H1 (cell line): ENCODE measurements at places on chromosomes 4 and X.
A peak's percentile ranks its signal among the peaks of the same experiment; 100 is the strongest.

DNA sequence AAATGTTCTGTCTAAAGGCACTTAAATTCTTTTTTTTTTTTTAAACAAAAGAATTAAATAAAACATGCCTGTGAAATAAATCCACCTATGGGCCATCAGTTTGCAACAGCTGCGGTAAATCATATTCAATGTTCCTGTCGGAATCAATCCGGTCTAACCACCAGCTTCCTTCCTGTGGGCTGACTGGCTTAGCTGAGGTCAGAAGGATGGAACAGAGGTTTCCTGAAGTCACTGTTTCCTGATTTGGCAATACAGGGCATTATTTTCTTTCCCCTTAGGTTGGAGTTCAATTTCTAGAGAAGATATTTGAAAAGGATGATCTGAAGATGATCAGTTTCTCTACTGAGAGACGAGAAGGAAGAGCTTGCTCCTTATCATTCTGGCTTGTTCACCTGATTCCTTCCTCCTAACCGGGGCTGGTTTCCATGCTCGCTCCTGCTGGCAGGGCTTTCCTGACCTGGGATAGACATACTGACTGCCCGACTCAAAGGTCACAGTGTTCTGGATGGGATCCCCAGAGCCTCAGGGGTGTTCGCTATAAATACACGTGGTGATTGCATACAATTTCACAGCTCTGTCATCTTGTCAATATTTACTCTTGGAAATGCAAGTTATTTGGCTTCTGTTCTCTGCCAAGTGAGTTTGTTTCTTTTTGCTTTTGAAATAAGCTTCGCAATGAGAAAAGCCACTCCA lies 21.7 kb downstream of the PDLIM3 start:
- H3K36me3 ChIP-seq, result no peaks in the 10 kb centered on the region
- no peak for DNase-seq
- H3K27me3 ChIP-seq, result no peaks in the 10 kb centered on the region
- no peak overlapping the region for H3K27ac ChIP-seq

GRCh38 chr4:7854697-7855370 lies 84.8 kb downstream of the AFAP1 start:
- H3K4me3 ChIP-seq, result no peak overlapping the region
- H3K27me3 ChIP-seq, result no peaks in the 10 kb centered on the region
- H3K4me1 ChIP-seq, result no peaks in the 10 kb centered on the region
- DNase-seq, result no peak
- H3K27ac ChIP-seq, result no peak overlapping the region

GRCh38 chr4:34293459-34293858 lies 1950.9 kb downstream of the ARAP2 start:
- no peaks in the 10 kb centered on the region for H3K27me3 ChIP-seq
- H3K27ac ChIP-seq, result no peak overlapping the region
- no peaks in the 10 kb centered on the region for H3K36me3 ChIP-seq
- H3K4me1 ChIP-seq, result no peaks in the 10 kb centered on the region
- DNase-seq, result no peak

DNA sequence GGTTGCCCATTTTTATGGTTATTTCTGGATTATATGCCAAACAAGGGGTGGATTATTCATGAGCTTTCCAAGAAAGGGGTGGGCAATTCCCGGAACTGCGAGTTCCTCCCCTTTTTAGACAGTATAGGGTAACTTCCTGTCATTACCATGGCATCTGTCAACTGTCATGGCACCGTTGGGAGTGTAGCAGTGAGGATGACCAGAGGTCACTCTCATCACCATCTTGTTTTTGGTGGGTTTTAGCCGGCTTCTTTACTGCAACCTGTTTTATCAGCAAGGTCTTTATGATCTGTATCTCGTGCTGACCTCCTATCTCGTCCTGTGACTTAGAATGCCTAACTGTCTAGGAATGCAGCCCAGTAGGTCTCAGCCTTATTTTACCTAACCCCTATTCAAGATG lies 57.6 kb downstream of the SH3KBP1 start:
- no peaks in the 10 kb centered on the region for H3K4me1 ChIP-seq
- no peak for DNase-seq
- H3K36me3 ChIP-seq, result no peaks in the 10 kb centered on the region
- H3K4me3 ChIP-seq, result no peak overlapping the region
- no peaks in the 10 kb centered on the region for H3K27me3 ChIP-seq

DNA sequence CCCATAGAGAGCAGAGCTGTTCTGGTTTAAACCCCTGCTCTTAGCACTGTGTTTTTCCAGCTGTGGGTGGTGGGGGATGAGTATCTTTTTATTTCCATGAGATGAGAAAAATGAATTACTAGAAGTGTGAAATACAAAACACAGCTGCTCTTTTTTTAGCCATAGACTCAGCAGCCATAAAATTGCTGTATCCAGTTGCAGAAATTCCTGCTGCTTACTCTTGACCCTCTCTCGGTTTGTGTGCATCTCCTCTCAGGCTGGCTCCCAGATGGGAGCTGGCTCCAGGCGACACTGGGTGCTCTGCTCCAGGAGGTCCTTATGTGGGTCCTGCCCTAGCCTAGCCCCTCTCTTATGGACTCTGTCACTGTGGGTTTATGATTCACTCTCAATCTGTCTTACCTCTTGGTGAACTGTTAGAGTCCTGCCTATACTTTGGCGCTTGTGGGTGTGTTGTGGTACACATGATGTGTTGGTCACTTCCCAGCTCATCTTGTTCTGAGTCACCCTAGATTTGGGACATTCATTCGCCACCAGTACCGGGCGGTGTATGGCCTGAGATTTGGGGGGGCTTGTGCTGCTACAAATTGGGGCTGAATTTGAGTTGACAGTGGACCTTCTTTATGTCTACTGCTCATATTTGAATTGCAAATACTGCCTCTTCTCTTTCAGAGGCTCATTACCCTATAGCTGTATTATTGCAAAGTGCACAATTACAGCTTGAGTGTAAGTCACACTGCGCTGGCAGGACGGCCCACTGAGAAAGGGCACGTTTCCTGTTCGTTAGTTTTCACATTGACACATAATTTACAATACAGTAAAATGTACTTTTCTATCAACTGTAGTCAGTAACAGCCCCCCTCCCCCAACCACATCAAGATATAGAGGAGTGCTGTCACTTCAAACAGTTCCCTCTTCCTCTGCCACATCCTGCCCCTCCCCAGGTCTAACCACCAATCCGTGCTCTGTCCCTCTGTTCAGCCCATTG lies 46.9 kb upstream of the MSANTD1 start:
- H3K4me1 ChIP-seq, result no peaks in the 10 kb centered on the region
- DNase-seq, result no peak
- H3K27me3 ChIP-seq, result no peaks in the 10 kb centered on the region
- no peak overlapping the region for H3K27ac ChIP-seq
- H3K4me3 ChIP-seq, result no peak overlapping the region
- peaks cover 22% of the 10 kb centered on the region for H3K36me3 ChIP-seq

DNA sequence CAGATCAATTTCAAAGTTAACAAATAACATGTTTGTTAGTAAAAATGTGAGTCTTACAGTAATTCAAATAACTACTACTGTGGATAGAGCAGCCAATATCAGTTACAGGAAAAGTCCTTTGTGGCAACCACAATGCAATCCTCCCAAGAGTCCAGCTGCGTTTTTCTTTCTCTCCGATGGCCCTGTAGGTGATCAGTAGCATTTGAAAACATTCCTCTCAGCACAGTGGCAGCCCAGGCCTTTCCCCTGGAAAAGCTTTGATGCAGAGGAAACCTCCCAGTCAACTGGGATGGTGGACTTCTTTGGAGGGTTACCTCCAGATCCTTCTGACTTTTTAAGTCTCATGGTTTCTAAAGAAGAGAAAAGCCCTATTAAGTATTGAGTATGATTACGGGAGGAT lies 18.0 kb upstream of the PDZD4 start:
- peaks cover 10% of the 10 kb centered on the region for H3K4me1 ChIP-seq
- no peak overlapping the region for H3K4me3 ChIP-seq
- H3K36me3 ChIP-seq, result no peaks in the 10 kb centered on the region
- H3K27ac ChIP-seq, result no peak overlapping the region
- no peaks in the 10 kb centered on the region for H3K27me3 ChIP-seq

DNA sequence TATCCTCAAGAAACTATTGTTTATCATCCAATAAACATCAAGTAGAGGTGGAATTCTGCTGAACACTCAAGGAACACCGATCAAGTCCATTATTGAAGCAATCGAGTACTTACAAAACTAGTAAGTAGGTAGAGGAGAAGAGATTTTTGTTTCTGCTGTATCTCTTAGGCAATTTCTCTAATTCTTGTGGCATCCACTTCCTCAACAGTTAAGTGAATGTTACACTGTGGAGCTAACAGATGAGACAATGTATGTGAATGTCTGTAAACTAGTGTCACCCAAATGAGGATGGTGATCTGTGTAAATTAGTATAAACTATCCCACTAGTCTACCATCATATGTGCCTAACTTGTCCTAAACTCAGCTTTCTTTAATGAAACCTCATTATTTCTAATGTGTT lies 261.6 kb downstream of the ARHGAP24 start:
- no peaks in the 10 kb centered on the region for H3K36me3 ChIP-seq
- H3K27ac ChIP-seq, result no peak overlapping the region
- no peaks in the 10 kb centered on the region for H3K27me3 ChIP-seq
- no peaks in the 10 kb centered on the region for H3K4me1 ChIP-seq
- H3K4me3 ChIP-seq, result no peak overlapping the region

DNA sequence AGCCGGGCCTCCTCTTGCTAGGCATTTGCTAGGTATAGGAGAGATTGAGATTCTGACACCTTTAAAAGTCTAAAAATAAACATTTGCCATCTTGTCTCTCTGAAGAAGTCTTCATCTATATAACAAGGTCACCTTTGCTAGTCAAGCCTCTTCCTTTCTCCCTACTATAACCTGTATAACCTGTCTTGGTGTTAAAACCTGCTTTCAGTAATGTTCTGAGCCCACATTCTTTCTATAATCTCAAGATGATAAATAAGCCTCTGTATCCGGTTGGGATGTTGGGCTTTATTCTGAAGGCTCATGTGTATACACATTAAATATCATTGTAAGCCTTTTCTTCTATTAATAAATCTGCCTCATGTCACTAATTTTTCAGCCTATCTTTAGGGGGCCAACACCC lies 10.2 kb downstream of the ASIC5 start:
- H3K36me3 ChIP-seq, result no peaks in the 10 kb centered on the region
- H3K4me1 ChIP-seq, result no peaks in the 10 kb centered on the region
- H3K4me3 ChIP-seq, result no peak overlapping the region
- DNase-seq, result no peak

GRCh38 chr4:120857312-120857711 lies 65.2 kb downstream of the PRDM5 start:
- H3K4me1 ChIP-seq, result no peaks in the 10 kb centered on the region
- no peak overlapping the region for H3K27ac ChIP-seq
- H3K4me3 ChIP-seq, result no peak overlapping the region
- no peaks in the 10 kb centered on the region for H3K27me3 ChIP-seq
- DNase-seq, result no peak

DNA sequence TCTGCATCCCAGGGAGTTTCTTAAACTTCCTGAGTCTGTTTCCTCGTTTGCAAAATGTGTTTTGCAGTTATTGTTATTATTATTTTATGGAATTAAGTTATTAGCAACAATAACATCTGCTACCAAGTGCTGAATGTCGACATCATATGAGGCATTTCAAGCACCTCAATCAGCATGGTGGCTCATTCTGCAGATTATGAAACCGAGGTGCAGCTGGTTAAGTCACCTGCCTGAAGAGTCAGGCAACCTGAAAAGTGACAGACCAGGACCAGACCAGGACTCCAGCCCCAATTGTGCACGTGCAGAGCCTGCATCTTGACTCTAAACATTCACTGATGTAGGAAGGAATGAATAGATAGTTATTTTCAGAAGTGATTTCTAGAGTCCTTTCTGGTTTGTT lies 99.8 kb downstream of the AFAP1 start:
- no peak for DNase-seq
- H3K4me1 ChIP-seq, result peaks cover 3% of the 10 kb centered on the region
- H3K4me3 ChIP-seq, result no peak overlapping the region
- H3K27me3 ChIP-seq, result no peaks in the 10 kb centered on the region

DNA sequence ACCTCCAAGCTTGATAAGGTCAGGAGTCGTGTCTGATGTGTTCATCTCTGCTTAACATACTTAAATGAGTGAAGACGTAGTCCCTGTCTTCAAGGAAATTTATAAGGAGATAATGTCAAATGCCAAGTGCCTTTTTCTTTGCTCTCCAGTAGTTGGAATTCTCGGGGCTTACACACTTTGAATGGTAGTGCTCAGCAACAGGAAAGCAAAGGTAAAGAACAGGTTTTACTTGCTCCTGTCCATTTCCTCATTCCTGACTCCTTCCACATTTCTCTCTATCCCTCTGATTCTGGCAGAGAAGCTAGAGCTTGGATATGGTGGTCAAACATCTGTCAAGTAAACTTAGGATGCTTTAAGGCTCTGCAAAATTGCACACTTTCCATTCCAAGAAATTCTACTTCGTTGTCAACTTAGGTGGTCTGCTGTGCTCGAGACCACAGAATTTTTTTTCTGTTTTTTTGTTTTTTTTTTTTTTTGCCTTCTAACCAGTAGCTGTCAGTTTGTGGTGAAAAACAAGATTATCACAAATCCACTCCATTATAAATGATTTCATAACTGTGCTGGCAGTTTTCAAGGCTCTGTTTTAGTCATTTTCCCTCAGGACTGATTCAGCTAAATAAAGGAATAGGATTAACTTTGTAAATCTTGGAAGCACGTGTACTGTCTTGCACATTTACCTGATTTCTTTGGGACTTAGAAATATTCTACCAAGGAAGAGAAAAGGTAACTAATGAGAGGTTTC lies 180.8 kb upstream of the ANXA3 start:
- no peak overlapping the region for H3K4me3 ChIP-seq
- H3K4me1 ChIP-seq, result peaks cover 6% of the 10 kb centered on the region; the same call in 1 of the 2 replicates
- no peaks in the 10 kb centered on the region for H3K27me3 ChIP-seq

DNA sequence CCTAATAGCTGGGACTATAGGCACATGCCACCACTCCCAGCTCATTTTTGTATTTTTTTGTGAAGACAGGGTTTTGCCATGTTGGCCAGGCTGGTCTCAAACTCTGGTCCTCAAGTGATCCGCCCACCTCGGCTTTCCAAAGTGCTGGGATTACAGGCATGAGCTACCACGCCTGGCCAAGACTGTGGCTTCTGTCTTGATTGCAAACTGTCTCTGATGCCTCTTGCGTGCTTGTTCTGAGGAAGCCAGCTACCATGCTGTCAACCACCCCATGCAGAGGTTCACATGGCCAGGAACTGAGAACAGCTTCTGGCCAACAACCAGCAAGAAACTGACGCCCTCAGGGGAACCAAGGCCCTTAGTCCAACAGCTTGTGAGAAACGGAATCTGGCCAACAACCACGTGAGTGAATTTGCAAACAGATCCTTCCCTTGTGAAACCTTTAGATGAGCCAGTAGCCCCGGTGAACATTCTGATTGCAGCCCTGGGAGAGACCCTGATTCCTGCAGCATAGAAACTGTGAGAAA lies 71.2 kb downstream of the SUPT20HL2 start:
- H3K27me3 ChIP-seq, result no peaks in the 10 kb centered on the region
- no peaks in the 10 kb centered on the region for H3K36me3 ChIP-seq
- DNase-seq, result no peak
- no peak overlapping the region for H3K4me3 ChIP-seq

- peaks cover 9% of the 10 kb centered on the region for H3K36me3 ChIP-seq
- no peak for DNase-seq
- H3K27me3 ChIP-seq, result no peaks in the 10 kb centered on the region
- H3K4me1 ChIP-seq, result peaks cover 14% of the 10 kb centered on the region
- no peak overlapping the region for H3K4me3 ChIP-seq
- peak overlapping the region; percentile 49; the same call in 1 of the 2 replicates for H3K27ac ChIP-seq
Measured at GRCh38 chr4:2923141-2923551, 40.1 kb downstream of the NOP14 start.

GRCh38 chr4:961351-962230 lies 11.8 kb downstream of the DGKQ start:
- no peak for DNase-seq
- no peaks in the 10 kb centered on the region; the same call in 1 of the 2 replicates for H3K4me1 ChIP-seq
- H3K27me3 ChIP-seq, result no peaks in the 10 kb centered on the region
- no peak overlapping the region for H3K4me3 ChIP-seq

- H3K36me3 ChIP-seq, result no peaks in the 10 kb centered on the region
- H3K4me1 ChIP-seq, result no peaks in the 10 kb centered on the region
- DNase-seq, result no peak
- H3K27ac ChIP-seq, result no peak overlapping the region
- H3K27me3 ChIP-seq, result no peaks in the 10 kb centered on the region
Measured at GRCh38 chr4:141912831-141913230, 276.4 kb downstream of the IL15 start.
